ENCODE measurements at places on chromosomes 1 and 21. TPM values are rescaled to one million over a fixed set of nuclear protein-coding genes. Genes with fewer than 3 reads are reported as not detected.

The NOL9 gene
- total RNA-seq, result 37.6 TPM

The SIM2 gene
- total RNA-seq, result not detected

- H3K4me3 ChIP-seq, result no peak overlapping the region
- H3K27ac ChIP-seq, result no peak overlapping the region
- H3K27me3 ChIP-seq, result peaks cover 49% of the 10 kb centered on the region
- no peaks in the 10 kb centered on the region for H3K36me3 ChIP-seq
These were observed 17.5 kb downstream of the KLHDC8A start for GRCh38 chr1:205339197-205339702.

GRCh38 chr21:32794644-32795079, 23.1 kb upstream of the PAXBP1 start:
- no peak overlapping the region for H3K4me3 ChIP-seq
- no peak for DNase-seq
- H3K36me3 ChIP-seq, result no peaks in the 10 kb centered on the region
- H3K27me3 ChIP-seq, result no peaks in the 10 kb centered on the region
- no peak overlapping the region for H3K27ac ChIP-seq

The FAM72B gene
- total RNA-seq, result 24.1 TPM

- no peaks in the 10 kb centered on the region for H3K4me1 ChIP-seq
- no peak for DNase-seq
- no peaks in the 10 kb centered on the region for H3K36me3 ChIP-seq
- H3K4me3 ChIP-seq, result no peak overlapping the region
These were observed 18.8 kb downstream of the WNT9A start for GRCh38 chr1:227928811-227929375.

The ADAM30 gene
- total RNA-seq, result not detected

GRCh38 chr1:47782414-47783166, 214.6 kb downstream of the TRABD2B start:
- H3K4me3 ChIP-seq, result no peak overlapping the region
- no peaks in the 10 kb centered on the region for H3K27me3 ChIP-seq
- DNase-seq, result no peak
- H3K27ac ChIP-seq, result no peak overlapping the region
- no peaks in the 10 kb centered on the region for H3K4me1 ChIP-seq
- H3K36me3 ChIP-seq, result no peaks in the 10 kb centered on the region

- H3K27ac ChIP-seq, result peak overlapping the region; percentile 94
- H3K4me1 ChIP-seq, result peaks cover 36% of the 10 kb centered on the region
- H3K27me3 ChIP-seq, result no peaks in the 10 kb centered on the region
- H3K36me3 ChIP-seq, result peaks cover 32% of the 10 kb centered on the region
- DNase-seq, result no peak
These were observed 554 bp downstream of the ZNF281 start for GRCh38 chr1:200409203-200409760.

DNA sequence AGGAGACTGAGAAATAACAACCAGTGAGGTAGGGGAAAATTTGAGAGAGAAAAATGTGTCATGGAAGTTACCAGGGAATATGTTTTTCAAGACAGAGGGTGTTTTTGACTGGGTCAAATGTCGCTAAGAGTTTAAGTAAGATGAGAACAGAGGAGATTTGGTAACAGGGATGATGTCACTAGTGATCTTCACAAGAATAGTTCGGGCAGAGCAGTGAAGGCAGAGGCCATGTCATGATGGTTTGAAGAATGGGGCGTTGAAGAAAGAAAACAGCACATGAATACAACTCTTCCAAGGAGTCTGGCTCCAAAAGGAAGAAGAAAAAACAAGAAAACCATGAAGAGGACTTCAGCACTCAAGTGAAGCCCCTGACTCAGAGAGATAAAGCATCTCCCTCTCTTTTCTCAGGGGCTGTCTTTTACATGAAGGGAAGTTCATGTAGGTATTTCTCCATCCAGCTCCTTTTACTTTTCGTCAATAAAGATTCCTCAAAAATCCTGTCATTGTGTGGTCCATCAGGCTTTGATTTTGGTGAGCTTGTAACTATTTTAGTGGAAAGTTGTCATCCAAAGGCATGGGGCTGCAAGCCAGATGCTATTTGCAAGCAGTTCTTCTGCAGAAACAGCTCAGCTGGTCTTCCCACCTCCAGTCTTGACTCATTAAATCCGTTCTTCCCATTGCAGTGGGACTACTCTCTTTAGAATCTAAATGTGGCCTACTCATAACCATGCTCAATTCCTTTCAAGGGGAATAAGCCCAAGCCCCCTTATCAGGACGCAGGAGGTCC, 397.3 kb downstream of the LMX1A start:
- H3K4me3 ChIP-seq, result no peak overlapping the region
- H3K27me3 ChIP-seq, result no peaks in the 10 kb centered on the region
- DNase-seq, result no peak
- no peaks in the 10 kb centered on the region for H3K36me3 ChIP-seq

DNA sequence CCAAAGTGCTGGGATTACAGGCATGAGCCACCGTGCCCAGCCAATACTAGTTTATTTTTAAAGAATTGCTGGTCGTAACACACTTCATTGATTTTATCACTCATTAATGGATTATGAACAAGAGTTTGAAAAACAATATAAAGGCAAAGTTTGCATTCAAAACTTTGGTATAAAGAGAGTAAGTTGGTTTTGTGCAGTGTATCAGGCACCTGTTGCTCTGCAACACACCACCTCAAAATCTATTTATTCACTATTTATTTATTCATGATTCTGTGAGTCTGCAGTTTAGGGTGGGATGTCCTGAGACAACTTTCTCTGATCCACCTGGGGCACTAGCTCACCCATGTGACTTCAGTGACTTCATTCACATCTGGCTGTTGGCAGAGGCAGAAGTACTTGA, 10.2 kb upstream of the METTL18 start:
- H3K36me3 ChIP-seq, result peaks cover 20% of the 10 kb centered on the region
- H3K4me3 ChIP-seq, result no peak overlapping the region
- no peak for DNase-seq
- H3K27ac ChIP-seq, result no peak overlapping the region
- peaks cover 9% of the 10 kb centered on the region for H3K4me1 ChIP-seq

DNA sequence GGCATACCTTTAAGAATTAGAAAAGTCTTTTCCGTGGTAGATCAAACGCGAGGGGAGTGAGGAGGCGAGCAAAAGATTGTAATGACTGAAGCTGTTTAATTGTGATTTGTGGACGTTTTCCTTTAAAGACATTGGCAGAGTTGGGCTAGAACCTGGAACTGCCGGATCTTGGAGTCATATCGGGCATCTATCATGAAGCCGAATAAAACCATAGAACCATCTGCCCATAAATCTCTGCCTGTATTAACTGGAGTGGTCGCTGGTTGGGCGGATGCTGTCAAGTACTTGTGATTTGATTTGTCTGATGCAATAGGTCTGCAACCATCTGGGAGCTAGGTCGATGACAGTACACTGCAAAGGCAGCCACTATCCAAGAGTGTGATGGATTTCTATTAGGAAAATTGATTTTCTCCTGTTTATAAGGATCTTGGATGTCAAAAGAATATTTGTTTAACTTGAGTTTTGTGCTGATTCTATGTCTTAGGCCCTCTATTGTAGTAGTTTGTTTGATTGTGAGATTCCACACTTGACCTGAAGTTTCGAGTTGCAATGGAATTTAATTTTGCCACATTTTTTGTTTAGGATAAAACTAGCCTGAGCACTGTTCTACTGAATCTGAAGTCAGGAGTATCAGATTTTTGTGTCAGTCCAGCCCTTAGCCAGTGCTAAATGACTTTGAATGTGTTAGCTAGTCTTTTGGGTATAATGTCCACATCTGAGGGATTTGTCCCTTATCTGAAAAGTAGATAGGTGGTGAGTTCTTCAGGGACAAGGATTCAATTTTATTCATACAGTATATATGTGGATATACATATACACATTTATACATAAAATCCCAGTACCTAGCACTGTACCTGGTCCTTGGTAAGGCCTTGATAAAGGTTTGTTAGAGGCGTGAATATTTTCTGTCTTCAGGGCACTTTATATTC, 1.2 kb downstream of the SARS1 start:
- peak overlapping the region; percentile 97 for H3K4me3 ChIP-seq
- peaks cover 26% of the 10 kb centered on the region for H3K36me3 ChIP-seq
- no peaks in the 10 kb centered on the region for H3K27me3 ChIP-seq
- DNase-seq, result no peak
- H3K27ac ChIP-seq, result peak overlapping the region; percentile 95

- no peaks in the 10 kb centered on the region for H3K36me3 ChIP-seq
- H3K4me3 ChIP-seq, result no peak overlapping the region
- no peaks in the 10 kb centered on the region for H3K4me1 ChIP-seq
These were observed 93.0 kb downstream of the KIF26B start for GRCh38 chr1:245247801-245248200.

The F13B gene
- not detected for total RNA-seq

The KRTAP23-1 gene
- total RNA-seq, result not detected

The KCNJ9 gene
- total RNA-seq, result not detected

The LRRC8B gene
- total RNA-seq, result 13.9 TPM

- H3K4me3 ChIP-seq, result no peak overlapping the region
- H3K27me3 ChIP-seq, result peaks cover 3% of the 10 kb centered on the region
- H3K27ac ChIP-seq, result no peak overlapping the region
- DNase-seq, result no peak
- no peaks in the 10 kb centered on the region for H3K36me3 ChIP-seq
These were observed 188.2 kb downstream of the DYRK1A start for GRCh38 chr21:37554661-37555379.

DNA sequence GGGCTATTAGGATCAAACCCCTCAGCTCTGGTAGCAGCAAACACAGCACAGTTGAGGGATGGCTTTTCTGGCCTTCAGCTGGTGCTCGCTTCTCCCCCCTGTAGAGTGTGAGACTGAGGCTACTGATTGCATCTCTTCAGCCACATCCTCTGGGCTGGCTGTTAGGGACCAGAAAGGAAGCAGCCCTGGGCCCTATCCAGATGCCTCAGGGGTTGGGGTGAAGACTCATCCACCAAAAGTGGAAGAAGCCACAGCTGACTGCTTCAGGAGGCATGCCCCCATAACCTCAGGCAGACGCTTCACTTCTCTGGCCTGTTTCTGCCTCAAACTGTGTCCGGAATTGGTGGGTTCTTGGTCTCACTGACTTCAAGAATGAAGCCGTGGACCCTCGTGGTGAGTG, 6.2 kb upstream of the TMEM200B start:
- H3K4me3 ChIP-seq, result no peak overlapping the region
- peaks cover 20% of the 10 kb centered on the region for H3K27me3 ChIP-seq
- DNase-seq, result no peak
- H3K27ac ChIP-seq, result no peak overlapping the region
- no peaks in the 10 kb centered on the region for H3K36me3 ChIP-seq

DNA sequence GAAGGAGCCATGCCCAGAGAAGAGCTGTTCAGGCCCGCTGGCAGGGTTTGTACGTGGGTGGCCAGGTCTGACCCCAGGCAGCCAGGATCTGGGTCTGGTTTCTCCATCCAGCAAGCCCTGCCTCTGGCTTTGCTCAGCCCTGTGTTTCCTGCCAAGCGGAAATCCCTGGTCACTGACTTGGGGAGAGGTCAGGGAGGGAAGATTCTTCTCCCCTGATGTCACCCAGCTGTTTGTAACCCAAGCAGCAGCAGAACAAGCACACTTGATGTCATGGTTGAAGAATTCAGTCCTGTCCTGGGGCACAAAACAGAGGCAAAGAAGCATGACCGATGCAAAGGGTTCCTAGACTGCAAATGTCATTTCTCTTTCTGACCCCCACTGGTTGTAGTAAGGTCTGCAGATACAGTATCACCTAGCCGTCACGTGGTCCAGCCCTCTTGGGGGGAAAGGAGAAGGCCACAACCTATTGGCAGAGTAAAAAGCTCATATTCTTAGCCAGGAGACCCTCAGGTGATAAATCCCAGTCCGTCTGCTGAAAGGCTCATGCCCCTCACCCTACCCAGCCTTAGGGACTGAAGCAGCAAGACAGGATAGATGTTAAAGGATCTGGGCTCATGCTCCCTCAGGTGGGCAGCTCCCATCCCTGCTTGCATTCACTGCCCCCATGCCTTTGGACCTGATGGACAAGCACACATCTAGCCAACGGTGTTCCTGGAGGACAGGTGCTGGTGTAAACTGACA, 120.9 kb downstream of the SYT2 start:
- H3K4me1 ChIP-seq, result peaks cover 8% of the 10 kb centered on the region
- no peaks in the 10 kb centered on the region for H3K27me3 ChIP-seq
- no peak for DNase-seq
- no peaks in the 10 kb centered on the region for H3K36me3 ChIP-seq
- H3K4me3 ChIP-seq, result no peak overlapping the region

The GPA33 gene
- total RNA-seq, result 3.0 TPM

The HES2 gene
- not detected for total RNA-seq

DNA sequence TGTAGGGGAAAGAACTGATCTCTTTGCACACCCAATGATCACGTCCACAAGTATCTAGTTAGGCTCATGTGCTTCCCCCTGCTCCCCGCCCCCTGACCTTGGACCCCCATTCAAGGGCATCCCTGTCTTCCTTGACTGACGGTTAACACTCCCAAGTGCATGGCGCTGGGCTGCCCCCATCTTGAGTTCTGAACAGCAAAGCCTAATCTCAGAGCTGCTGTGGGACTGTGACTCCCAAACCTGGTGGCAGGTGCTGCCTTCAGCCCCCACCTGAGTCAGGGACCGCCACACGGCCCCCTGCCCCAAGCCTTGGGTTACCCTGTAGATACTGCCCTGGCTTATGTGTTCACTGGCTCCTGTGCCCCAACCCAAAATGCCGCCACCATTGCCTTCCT, 925 bp downstream of the TNNI1 start:
- H3K36me3 ChIP-seq, result no peaks in the 10 kb centered on the region
- no peak overlapping the region for H3K27ac ChIP-seq
- no peak overlapping the region for H3K4me3 ChIP-seq
- no peaks in the 10 kb centered on the region for H3K4me1 ChIP-seq
- peaks cover 24% of the 10 kb centered on the region for H3K27me3 ChIP-seq
- no peak for DNase-seq

- H3K4me3 ChIP-seq, result no peak overlapping the region
- H3K4me1 ChIP-seq, result peaks cover 11% of the 10 kb centered on the region
- H3K27me3 ChIP-seq, result no peaks in the 10 kb centered on the region
These were observed 4.4 kb downstream of the MAD2L2 start for GRCh38 chr1:11676386-11677103.

The KLHDC8A gene
- not detected for total RNA-seq

DNA sequence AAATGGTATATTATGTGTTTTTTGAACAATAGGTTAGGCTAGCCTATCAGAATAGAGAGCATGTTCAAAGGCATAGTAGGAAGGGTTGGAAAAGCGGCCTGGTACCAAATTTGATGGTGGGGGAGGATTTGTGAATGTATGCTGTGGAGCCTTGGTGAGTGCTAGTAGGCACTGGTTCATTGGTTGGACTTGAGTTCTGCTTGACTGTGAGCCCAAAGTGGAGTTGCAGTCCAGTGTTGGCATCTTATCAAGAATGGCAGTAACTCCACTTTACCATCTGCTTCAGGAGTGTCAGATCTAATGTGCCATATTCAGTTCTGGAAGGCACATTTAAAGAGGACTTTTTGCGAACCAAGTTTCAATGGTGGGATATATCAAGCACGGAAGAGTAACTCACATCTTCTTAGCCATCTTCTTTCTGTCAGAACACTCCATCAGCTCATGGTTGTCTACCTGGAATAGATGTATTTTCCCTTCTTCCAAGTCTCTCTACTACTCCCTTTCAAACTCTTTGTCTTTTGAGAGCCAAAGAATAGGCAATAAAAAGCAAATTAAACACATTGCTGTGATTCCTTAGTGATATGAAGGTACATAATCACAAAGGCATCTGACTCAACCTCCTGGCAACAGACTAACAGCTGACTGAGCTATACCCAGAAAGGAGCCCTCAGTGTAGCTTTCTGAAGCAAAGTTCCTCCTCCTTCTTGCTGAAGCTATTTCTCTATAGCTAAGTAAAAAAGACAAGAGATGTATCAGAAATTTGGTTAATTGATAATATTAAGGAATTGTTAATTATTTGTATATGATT, 21.7 kb downstream of the LRRC8B start:
- H3K4me3 ChIP-seq, result no peak overlapping the region
- no peak overlapping the region for H3K27ac ChIP-seq
- peaks cover 26% of the 10 kb centered on the region for H3K4me1 ChIP-seq
- peaks cover 22% of the 10 kb centered on the region for H3K36me3 ChIP-seq
- H3K27me3 ChIP-seq, result no peaks in the 10 kb centered on the region
- DNase-seq, result no peak

The GPR137B gene
- total RNA-seq, result 8.8 TPM

The IFI6 gene
- 310 TPM for total RNA-seq

All from activated naive CD8-positive, alpha-beta T cell treated with anti-CD3 and anti-CD28 coated beads, Interleukin-2, amount 10 ng/mL, durations not matched to agents 7 days and 5 days (primary cell).